ENCODE measurements at places on chromosomes 2 and 18.

DNA sequence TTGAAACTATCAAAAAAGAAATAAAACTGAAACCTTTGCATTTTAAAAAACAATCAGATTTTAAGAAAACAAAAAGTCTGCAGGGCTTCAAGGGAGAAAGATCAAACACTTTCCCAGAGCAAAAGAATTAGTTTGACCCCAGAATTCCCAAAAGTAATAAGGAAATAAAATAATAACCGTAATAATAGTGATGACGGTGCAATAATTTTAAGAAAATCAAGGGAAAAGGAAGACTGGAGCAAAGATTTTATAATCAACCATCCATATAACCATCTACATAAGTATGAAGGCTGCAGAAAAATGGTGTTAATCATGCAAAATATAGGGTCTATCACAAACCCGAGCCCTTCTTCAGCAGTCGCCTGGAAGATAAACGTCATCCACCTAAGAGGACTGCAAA, 634.8 kb downstream of the GALR1 start:
- no peak for DNase-seq

GRCh38 chr18:76756531-76757253, 65.7 kb upstream of the ZNF236 start:
- no peak for DNase-seq

DNA sequence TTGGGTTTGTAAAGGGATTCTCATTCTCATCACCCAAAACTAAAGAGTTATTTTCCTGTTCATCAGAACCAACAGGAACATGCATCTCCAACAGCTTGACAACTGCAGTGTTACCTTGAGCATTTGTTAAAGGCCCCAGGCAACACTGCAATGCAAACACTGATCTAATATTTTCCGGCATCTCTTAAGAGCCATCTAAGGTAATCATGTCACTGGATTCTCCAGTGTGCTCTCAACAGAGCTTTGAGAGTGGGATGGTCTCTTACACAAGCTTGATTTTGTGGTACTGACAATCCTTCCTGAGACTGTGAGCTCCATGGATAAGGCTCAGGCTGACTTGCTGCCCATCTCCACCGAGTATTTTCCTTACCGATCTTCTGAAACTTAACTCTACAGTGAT, 90.5 kb upstream of the ITGB6 start:
- no peak for DNase-seq

GRCh38 chr18:25164848-25165811, 186.8 kb downstream of the ZNF521 start:
- DNase-seq = no peak

DNA sequence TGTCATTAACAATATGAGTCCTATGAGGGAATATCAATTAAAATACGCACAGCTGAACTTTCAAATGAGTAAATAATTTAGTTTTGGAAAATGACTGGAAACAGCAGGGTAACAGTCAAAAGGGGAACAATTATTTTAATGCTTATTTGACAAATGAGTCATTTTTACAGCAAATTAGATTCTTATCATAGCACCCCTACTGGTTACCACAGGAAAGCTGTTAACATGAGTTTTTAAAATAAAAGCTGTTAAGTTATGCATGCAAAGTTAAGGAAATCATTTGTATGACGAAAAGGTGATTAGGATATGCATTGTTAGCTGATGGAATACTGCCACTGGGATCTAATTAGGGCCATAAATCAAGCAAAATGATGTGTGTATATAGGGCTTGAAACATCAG, 435.1 kb upstream of the MEIS1 start:
- no peak for DNase-seq

DNA sequence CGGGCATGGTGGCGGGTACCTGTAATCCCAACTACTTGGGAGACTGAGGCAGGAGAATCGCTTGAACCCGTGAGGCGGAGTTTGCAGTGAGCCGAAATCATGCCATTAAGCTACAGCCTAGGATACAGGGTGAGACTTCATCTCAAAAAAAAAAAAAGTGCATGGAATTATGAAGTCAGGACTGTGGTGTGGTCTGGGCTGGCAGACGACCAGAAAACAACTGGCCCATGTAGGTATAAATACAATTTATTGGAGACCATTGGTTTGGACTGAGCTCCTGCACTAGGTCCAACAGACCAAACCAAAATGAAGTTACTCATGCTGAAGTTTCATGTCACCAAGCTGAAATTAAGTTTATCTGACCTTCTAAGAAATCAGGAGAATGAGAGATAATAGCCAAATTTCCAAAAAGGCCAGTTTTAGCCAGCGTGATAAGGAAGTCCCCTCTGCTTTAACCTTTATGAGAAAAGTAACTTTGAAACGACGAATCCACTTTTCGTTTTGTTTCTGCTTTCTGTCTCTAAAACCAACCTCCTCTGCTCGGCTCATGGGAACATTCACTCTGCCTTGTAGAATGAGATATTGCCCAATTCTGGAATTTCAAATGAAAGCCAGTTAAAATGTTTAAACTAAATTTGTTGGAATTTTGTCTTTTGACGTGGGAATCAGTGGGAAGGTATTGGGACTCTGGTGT, 17.7 kb upstream of the RAB10 start:
- no peak for DNase-seq

- no peak for DNase-seq
Measured at GRCh38 chr2:53381271-53381670, 386.3 kb upstream of the CHAC2 start.

GRCh38 chr2:86332654-86333053, 4.8 kb downstream of the REEP1 start:
- no peak for DNase-seq
